T-cell (primary cell): ENCODE measurements at places on chromosomes 7 and 10. TPM values are rescaled to one million over a fixed set of nuclear protein-coding genes. Genes with fewer than 3 reads are reported as not detected.

TYW1B gene
- 3.7 TPM for total RNA-seq

- no peak for DNase-seq
Observed at GRCh38 chr7:32379510-32380112, 110.6 kb downstream of the LSM5 start.

DNA sequence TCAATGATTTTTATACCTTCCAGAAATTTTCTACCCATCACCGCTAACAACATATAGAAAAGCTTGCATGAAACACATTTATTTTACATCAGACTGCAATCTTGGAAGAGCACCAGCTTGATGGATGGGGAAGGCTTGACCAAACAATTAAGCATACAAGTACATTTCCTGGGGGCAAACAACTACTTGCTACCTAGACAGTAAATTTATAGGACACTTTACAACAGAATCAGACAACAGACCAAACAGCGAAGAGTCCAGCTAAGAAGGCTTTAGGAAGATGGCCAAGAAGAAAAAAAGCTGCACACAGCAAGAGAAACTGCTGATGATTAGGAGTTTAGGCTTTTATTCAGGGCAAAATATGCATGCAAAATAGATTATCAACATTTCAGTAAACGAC lies 8.0 kb downstream of the AASS start:
- no peak for DNase-seq

NKX2-3 gene
- total RNA-seq, result not detected

DNA sequence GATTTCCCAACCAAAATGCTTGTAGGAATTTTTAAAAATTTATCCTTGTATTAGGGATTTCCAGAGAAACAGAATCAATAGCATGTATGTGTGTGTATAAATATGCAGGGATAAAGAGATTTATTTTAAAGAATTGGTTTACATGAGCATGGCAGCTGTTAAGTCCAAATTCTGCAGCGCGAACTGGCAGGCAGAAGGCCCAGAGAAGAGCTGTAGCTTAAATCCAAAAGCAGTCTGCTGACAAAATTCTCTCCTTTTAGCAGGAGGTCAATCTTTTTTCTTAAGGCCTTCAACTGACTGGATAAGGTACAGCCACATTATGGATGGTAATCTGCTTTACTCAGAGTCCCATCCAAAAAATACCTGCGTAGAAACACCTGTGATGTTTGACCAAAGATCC lies 42.0 kb downstream of the PRR15 start:
- no peak for DNase-seq

ADAMTS14 gene
- 0.09 TPM for total RNA-seq

ASZ1 gene
- not detected for total RNA-seq

- DNase-seq, result no peak
Observed at GRCh38 chr7:26151096-26151495, 902 bp upstream of the NFE2L3 start.

DNA sequence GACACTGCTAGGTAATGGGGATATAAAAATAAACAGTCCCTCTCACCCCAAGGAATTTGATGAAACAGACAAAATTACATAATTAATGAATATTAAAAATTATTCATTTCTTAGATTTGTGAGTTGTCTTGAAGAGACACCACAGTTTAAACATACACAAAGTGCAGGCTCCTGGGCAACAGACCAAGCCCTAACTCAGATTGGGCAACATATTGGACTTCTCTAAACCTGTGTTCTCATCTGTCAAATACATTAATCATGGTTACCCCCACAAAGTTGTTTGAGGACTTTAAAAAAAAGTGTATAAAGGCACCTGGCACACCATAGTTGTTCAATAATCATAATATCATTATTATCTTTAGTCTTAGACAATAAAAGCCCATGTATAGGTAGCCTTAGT lies 62.5 kb upstream of the CAPZA2 start:
- DNase-seq, result no peak

DNA sequence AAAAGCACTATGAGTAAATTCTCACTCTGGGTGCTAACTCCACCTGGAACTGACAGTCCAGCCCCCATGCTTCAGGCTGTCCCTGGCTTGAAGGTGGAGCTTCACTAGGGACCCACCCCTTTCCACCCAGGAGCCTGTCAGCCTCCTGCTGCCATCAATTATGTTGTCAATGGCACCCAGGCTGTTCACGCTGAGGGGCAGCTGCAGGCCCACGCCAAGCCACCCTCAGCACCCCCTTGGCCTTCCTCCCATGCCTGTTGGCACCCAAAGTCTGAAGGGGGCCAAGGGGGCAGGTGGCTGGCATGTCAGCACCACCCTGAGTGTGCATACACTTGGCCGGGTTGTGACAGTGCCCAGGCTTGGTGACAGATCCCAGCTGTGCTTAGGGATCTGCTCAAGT lies 149.3 kb downstream of the NXPH1 start:
- DNase-seq, result no peak

ACTR3C gene
- total RNA-seq, result 13.1 TPM

TMEM225B gene
- 0.85 TPM for total RNA-seq

- DNase-seq, result no peak
Observed at GRCh38 chr10:32051926-32052325, 4.3 kb downstream of the KIF5B start.

DNA sequence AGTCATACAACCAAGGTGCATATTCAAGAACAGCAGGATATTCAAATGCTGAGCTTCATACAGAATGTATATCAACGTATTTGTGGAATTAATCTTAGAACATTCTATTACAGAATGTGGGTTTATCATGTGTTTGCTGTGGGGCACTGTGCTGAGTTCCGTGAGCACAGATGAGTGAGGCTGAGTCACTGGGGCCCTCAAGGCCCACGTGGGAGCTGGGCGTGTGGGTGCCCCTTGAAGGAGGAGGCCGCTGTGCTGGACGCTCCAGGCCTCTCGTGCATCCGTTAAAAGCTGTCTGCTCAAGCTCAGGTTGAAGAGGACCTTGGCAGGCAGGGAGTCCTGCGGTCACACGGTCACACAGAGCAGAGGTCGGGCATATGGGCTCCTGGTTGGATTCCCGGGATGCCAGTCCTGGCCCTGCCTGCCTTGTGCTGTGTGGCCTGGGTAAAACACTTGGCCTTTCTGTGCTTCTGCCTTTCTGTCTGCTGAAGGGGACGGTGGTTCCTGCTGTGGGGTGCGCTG lies 70.1 kb downstream of the GLRX3 start:
- no peak for DNase-seq

ARID5B gene
- total RNA-seq, result 65.8 TPM

TEX47 gene
- total RNA-seq, result not detected

- no peak for DNase-seq
Observed at GRCh38 chr10:131773370-131774343, 127.2 kb upstream of the PPP2R2D start.

SLC16A12 gene
- total RNA-seq, result not detected

DNA sequence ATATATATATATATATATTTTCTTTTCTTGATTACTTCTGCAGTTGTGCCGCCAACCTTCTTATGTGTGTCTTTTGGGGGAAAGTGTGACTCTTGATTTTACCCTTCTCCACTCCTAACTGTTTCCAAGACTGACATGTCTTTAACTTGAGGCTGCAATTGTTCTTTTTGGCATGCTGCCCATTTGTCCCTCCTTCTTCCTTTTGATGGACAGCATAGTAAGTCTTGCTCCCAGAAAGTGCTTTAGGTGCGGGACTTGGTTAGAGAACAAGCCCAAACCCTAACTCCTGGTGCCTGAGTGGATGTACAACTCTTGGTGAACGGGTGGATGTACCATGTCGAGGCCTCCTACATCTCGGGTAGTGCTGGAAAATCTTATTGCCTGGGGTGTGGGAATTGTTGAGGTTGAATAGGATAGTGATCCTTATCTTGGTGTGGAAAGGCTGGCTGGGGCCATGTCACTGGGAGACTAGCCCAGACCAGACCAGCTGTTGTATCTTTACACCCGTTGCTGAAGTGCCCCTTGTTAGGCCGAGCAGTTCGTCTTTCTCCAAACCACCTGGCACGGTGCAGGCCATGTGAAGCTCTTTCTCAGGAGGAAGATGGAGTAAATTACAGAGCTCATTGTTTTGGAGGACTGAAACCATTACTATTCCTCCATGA lies 16.3 kb downstream of the TCF7L2 start:
- DNase-seq, result no peak

ERVW-1 gene
- not detected for total RNA-seq

DNA sequence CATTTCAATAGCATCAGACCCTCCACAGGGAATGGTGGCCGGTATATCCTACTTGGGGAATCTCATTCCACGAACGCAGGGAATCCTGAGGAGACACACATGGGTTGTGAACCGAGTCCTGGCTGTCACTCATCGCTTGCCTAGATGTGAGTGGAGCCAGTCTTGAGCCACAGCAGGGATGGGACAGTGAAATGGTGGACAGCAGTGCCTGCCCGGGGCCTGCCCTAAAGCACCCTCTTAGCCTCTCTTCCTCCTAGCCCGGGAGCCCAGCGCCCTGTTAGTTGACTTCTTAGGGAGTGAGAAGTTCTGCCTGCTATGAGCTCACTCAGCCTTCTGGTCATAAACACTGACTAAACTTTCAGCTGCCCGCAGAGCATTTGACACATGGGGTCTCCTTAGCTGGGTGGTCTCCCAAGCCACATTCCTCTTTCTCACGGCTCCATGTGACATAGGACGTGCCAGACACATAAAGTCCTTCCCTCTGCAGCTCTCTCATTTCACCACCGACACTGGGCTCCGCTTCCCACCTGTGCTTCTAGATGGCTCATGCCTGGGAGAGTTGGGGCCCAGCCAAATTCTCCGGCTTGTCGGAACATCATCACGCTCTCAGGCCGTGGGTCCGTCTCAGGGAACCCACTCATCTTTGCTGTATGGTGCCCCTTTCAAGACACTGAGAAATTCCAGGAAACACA lies 60.9 kb downstream of the TCERG1L start:
- no peak for DNase-seq

PIP gene
- not detected for total RNA-seq

- no peak for DNase-seq
Observed at GRCh38 chr7:79337717-79338116, 115.8 kb downstream of the MAGI2 start.

- no peak for DNase-seq
Observed at GRCh38 chr7:150580638-150581394, 13.6 kb downstream of the GIMAP4 start.

DNA sequence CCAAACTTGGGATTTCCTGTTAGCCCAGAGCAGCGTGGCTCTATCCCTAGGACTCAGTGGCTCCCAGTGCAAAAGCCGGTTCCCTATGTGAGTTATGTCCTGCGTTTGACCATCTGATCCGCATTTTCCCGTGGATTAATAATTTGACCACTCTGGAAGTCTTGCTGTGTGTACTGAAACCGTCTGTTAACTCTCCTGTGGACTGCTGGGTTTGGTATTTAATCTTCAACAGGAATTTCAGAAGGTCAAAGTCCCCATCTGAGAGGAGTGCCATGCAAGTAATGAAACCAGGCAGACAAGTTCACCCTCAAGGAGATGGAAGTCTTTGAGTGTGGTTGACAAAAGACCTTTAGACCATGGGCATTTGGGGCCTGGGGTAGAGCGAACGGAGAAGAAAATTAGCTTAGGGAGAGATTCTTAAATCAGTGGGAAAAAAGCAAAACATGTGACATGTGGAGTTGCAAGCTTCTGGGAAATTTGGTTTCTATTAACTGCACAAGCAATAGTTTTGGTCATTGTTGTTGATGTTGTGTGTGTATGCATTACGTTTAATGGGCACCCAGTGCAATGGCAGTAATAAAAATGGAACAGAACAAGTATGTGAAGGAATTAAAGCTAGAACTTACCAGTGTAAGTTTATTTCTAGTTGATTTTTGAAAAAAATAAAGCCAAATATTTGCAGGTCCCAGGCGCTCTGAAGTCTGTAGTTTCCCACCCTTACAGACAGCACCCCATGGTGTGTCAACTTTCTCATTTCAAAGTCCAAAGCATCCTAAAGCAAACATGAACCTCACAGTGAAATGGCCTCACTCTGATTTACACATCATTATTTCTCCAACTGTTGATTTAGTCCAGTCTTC lies 38.2 kb downstream of the LYZL1 start:
- no peak for DNase-seq

- no peak for DNase-seq
Observed at GRCh38 chr7:101273206-101273605, 28.3 kb upstream of the FIS1 start.

GRCh38 chr7:87580636-87581035 lies 20.0 kb downstream of the ABCB1 start:
- no peak for DNase-seq

DNA sequence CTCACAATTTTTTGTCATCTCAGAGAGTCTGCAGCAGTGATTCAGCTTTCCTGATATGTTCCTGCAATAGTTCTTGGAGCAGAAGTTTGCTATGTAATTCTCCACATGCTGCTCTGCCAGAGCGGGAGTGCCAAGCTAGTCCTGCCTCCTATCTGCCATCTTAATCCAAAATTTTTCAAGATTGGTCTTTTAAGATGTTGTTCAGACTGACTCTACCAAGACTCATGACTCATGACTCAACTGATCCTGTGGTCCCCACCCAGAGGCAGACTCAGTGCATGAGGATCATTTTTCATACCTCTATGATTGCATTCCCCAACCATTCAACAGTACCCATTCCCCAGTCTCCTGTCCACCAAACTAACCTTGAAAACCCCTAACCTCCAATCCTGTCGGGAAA lies 470.8 kb downstream of the INHBA start:
- DNase-seq, result no peak

- no peak for DNase-seq
Observed at GRCh38 chr7:24727154-24728120, 29.8 kb downstream of the GSDME start.

DNA sequence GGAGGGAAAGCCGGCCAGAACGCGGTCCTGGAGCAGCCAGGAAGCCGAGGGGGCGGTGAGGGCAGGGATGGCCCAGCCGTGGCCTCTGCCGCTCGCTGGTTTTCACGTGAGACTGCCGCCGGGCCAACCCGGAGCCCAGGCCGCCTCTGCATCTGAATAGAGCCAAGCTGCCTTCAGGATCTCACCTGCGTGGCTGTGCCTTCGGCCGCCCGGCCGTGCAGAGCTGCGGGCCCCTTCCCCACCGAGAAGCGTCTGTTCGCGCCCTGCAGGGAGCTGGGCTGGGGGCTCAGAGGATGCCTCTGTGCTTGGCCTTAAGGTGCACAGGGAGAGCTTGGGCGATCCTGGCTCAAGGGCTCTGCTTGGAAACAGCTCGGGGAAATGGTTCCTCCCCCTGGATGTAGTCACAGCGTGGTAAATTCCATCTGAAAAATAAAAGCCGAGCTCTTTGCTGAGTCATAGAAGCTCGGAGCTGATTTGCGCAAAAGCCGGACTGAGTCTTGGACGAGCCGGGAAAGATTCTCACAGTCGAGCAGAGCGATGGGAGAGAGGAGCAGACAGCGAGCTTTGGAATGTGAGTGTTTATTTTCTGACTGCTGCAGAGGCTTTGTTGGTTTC lies at the start of gene JAKMIP3:
JAKMIP3 (plus strand) TSS at position 456 of the 615 bp plus-strand sequence. CDS start 38,863 bp downstream, outside the sequence.
- no peak for DNase-seq

DNA sequence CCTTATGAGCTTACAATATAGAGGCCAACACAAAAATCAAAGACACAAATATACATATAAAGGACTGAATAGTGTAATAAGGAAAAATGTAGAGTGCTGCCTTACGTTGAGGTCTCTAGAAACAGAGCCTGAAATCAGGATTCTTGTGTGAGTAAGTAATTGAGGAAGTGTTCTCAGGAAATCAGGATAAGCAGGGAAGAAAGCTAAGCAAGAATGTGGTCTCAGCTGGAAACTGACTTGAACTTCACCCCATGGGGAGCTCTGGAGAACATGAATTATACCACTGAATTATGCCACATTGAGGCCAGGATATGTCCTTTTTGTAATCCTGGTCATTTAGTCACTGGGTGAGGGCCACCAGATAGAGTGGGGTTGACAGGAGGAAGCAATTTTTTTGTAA lies 191.9 kb downstream of the ETV1 start:
- no peak for DNase-seq
